ENCODE measurements at places on chromosomes 1 and 21.

DNA sequence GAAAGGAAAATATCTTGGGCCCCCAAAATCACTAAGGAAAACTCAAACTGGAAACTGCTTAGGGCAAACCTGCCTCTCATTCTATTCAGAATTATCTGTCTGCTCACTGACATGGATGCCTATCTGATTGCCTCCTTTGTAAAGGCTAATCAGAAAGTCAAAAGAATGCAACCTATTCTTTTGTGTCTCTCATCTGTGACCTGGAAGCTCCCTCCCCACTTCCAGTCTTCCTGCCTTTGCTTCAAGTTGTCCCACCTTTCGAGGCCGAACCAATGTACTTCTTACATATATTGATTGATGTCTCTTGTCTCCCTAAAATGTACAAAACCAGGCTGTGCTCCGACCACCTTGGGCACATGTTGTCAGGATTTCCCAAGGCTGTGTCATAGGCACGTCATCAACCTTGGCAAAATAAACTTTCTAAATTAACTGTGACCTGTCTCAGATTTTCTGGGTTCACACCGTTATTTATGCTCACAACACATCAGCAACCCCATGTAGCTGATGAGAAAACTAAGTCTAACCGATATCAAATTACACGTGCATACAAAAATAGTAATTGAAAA, 302.3 kb upstream of the NRIP1 start:
- DNase-seq: no peak

DNA sequence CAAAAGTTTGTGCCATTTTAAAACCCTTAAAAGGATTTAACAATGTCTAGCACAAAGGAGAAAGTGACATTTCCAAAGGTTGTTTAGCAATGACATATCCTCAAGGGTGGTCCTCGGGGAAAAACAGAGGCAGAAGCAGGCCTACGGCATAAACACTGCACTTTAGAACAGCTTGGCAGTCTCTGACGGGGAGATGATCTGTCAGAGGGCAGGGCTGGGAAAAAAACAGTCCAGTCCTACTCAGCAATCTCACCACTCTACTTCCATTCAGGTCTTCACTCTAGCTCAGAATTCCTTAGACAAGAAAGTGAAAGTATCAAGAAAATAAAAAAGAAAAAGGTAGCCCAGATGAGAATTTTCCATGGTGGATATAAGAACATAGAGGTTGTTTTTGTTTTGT, 4.1 kb downstream of the CRYZ start:
- no peak for DNase-seq

DNA sequence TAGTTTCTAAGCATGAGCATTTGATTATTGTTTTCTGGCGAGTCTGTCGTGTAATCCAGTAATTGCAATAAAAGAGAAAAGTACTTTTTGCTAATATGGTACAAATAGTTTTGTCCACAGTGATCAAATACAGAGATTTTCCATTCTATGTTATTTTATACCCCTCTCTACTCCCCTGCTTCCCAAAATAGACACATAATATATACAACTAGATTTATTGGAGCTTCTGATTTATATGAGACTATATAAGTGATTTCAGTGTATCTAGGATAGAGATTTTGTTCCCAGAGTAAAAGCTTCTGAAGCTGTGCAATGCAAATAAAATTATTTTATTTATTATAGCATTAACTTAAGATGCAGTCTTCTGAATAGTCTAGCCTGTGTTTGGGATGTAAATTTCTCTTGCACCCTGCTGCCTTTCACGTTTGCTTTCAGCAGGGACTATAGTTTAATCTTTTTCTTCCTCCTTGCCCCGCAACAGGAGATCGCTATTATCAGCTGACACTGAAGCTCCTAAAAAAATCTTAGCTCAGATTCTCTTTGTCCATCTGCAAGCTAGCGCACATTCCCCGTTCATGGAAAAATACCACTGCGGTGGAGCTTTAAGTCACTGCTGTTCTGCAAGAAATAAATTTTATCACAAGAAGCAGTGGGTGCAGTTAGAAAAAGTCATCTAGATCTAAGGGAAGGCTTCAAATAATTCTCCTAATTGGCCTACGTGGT, 273.3 kb downstream of the DISC1 start:
- DNase-seq: no peak

GRCh38 chr1:15118579-15118978, 35.0 kb upstream of the TMEM51 start:
- DNase-seq: no peak

GRCh38 chr1:47692196-47692595, 254.4 kb downstream of the FOXD2 start:
- DNase-seq: no peak

- no peak for DNase-seq
Measured at GRCh38 chr1:214899908-214900460, 182.6 kb upstream of the KCNK2 start.

DNA sequence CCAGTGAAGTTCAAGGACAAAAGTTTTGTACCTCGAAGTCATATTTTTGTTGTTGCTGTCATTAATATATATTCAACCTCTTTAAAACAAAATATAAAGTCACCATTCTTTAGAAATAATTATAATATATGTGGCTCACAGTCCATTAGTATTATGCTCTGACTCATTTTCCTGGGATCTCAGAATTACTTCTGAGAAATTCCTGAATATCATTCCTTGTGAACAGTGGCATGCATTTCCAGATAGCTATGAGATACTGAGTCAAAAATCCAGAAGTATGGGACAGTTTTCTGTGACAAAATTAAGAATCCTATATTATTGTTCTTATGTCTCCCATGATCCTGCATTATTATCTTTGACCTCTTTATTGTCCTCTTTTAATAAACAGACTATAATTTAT, 13.8 kb upstream of the RGS21 start:
- DNase-seq: no peak

- DNase-seq: no peak
Measured at GRCh38 chr1:201260236-201260590, 23.1 kb upstream of the PKP1 start.

GRCh38 chr1:241557031-241557430, 24.9 kb downstream of the KMO start:
- no peak for DNase-seq
